ENCODE measurements at places on chromosomes 16 and 17.

GRCh38 chr16:78461496-78462287 lies 362.2 kb downstream of the WWOX start:
- no peak for DNase-seq

DNA sequence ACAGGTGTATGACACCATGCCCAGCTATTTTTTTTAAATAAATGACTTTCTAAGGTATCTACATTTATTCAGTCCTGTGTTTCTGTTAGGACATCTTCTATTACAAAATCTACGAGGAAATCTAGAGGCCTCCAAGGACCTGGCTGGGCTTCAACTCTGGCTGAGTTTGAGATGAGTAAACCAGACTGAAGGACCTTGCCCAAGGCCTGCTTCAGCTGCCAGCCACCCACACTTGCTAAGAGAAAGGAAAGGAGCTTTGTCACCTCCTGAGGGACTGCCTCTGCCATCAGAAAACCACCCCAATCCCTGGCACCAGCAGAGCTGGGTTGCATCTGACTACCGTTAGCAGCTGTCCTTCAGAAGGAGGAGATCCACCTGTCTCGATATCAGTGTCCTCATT lies 1.3 kb upstream of the MYO1D start:
- DNase-seq, result no peak

DNA sequence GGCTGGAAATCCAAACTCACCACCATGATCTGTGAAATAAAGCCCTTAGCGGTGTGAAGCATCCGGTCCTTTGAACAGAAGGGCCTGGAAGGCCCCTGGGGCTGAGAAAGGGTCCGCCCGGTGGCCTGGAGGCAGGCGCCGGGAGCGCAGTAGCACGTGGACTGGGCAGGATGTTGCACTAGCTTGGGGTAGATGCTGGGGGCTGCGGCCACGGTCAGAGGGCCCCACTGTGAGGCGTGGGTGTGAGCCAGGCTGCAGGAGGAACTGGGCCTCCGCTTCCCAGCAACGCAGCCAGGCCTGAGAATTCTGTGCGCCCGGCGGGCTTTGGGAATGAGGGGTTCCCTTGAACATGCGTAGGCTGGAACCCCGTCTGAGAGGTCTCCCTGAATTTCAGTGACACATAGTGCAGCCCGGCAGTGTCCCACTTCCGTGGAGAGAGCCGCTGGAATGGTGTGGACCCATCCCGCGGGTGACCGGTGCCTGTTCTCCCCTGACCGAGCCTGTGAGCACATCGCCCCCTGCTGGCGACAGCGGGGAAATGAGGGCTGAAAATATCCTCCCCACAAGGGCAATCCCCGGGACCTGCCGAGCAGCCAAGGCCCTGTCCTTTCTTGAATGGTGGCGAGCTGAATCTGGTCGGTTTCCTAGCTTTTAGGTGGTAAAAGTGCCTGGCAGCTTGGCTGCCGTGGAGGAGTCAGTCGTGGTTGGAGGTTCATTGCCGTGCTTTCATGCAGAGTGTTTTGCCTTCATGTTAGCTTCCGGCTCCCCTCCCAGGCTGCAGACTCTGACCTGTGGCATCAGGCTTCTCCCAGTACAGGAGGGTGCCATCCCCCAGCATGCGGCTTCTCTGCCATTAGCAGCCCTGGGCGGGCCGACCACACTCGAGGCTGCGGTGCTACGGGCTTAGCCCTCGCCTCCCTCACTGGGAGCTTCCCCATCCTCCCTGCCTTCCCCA lies 43.8 kb downstream of the DNAJA2 start:
- peak; percentile 25 for DNase-seq

- no peak for DNase-seq
These were observed 2.1 kb upstream of the GPS2 start for GRCh38 chr17:7317161-7317803.

DNA sequence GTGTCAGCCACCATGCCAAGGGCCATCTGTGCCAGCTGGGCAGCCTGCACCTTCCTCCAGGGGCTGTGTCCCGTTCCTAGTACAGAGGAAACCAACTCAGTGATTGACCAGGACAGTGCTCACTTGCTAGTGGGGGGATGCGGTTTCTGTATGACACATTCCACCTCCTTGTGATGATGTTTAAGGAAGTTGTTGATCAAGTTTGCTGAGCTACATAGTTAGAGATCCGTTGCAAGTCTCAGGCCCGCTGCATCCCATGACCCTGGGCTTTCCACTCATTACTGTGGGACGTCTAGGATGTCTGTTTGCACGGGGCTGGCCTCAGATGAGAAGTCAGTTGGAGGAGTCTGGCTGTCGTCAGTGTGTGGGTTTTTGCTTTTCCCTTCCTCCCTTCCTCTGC lies 33.6 kb downstream of the RNF213 start:
- DNase-seq, result no peak

- no peak for DNase-seq
These were observed 16.2 kb downstream of the DNASE1 start for GRCh38 chr16:3670711-3671110.

DNA sequence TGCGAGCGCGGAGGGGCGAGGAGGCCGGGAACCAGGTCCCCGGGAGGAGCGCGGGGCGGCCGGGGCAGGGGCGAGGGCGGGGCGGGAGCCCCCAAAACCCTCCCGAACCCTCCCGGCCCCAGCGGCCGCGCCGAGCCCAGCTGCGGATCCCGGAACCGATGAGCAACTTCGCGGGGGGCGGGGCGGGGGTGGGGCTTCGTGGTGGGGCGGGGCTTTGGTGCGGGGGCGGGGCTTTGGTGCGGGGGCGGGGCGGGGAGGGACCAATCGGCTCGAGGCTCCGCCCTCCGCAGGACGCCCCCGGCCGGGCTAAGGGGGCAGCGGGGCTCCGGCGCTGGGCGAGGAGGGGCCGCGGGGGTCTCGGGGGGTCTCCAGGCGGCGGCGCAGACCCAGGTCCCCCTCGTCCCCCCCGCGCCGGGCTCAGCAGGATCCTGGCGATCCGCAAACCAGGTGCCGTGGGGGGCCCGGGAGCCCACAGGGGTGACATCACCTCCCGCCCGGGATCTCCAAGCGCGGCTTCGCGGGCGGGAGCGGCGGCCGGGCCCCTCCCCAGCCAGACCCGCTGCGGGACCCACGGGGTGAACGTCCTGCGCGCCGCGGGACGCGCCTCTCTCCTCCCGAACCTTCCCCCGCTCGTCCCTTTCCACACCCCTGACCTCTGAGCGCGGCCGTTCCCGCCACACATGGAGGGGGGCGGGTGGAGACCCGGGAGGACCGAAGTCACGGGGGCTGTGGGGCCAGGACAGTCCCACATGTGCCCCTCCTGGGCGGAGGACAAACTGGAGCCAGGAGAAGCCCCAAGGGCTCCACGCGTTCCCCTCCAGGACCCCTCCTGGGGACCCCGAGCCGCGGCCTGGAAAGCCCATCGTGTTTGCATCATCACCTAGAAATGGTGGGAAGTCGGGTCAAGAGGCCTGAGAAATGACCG lies at the start of gene ABR:
Gene ABR, minus strand, starts transcription at position 164 of the 925 bp plus-strand sequence. CDS start 254 bp downstream, outside the sequence.
- DNase-seq, result no peak

DNA sequence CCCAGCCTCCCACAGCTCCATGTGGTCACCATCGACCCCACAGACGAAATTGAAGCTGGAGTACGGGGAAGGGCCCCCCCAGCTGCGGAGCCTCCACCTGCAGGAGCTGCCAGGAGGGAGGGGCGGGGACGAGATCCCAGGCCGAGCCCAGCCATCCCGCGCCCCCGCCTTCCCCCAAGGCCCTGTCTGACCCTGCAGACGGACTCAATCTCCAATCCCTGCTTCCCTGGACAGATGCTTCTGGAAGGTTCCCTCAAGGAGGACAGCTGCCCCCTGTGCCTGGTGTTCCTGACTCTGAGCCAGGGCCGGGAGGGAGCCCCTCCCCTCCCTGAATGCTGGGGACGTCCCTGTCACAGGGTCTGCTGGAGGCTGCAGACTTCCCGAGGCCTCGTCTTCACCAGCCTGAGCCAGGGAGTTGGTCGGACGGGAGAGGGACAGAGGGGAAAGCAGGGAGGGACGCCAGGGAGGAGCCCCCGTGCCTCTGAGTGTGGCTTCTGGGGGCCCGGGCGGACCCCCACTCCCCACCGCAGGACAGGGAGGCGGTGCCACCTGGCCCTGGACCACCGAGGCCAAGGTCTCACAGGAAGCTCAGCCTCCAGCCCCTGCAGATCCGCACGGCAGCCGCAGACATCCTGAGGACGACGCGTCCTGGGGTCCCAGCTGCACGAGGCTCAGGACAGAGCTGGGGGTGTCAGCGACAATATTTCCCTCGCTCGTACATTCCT lies 21.3 kb upstream of the C1QTNF8 start:
- no peak for DNase-seq

DNA sequence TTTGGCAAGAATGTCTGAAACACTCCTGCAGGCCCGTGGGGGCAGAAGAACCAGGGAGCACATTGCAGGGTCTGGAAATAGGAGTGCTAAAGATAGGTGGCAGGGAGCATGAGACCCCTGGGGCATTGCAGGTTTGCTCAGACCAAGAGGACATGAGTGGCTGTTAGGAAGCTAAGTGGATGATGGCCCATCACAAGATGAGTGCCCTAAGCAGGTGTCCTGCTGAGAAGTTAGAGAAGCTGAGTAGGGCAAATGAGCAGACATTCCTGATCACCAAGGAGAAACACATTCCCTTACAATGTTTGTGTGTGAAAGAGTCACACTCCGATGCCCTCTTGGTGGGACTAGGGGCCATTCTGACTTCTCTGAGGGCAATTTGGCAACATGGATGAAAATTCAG lies 9.9 kb downstream of the MLYCD start:
- DNase-seq, result no peak

DNA sequence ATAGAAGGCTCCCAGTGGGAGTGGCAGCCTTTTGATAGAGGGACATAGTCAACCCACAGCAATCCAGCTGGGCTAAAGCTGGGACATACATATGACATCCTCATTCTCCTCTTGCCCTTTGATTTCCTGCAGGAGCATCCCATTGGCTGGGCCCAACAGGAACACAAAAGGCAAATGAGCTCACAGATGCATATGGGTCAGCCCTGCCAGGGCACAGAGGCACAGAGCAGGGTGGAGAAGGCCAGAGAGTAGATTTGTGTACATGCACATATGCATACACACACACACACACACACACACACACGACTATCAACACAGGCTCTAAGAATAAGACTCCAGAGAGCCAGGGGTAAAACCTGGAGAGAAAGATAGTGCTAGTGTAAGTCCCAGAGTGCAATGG lies 58.6 kb downstream of the MMD start:
- DNase-seq, result no peak

DNA sequence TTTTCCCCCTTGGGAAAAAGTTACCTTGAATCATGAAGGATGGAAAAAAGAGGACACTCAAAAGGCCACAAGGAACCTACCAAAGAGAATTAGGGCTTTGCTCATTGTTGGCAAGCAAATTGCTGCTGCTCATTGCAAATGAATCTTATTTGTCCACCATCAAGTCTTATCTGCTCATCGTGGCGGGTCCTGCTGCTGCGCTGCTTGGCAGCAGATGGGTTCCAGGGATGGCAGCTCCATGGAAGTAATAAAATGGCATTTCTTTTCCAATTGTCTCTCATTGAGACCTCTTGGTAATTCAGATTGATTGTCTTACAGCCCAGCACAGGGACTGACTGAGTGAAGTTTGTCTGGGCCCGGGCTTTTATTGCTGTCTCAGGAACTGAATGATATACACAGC lies 118.7 kb downstream of the MRM1 start:
- DNase-seq, result no peak

GRCh38 chr16:2422123-2422867 lies 7.0 kb upstream of the CCNF start:
- no peak for DNase-seq

DNA sequence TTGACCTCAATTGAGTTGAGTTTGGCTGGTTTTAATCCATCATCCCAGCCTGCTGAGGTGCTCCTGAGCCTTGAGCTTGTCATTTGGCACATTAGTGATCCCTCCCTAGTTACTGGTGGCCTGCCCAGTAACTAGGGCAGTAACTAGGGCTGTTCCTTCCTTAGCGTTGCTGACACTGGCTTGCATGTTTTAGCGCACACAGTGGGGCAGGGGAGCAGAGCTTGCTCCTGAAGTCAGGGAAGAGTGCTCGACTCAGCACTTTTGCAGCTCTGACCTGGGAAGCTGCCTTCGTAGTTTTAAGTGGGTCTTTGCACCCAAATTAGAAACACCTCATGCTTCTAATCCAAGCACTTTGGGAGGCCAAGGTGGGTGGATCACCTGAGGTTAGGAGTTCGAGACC lies 15.7 kb downstream of the CCDC42 start:
- DNase-seq, result no peak

DNA sequence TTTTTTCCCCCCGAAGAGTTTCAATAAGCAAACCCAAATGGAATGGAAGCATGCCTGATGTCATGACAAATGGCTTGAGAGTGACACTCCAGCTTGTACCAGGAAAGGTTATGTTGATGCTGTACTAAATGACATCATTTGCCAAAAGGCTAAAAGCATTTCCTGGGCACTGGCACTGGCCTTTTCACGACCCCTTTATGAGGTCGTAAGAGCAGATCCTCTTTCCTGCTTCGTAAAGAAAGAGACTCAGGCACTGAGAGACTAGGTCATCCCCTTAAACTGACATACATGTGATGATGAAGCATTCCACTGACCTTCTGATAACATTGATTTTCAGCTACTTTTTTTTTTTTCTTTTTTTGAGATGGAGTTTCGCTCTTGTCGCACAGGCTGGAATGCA lies 30.5 kb downstream of the CEP295NL start:
- DNase-seq, result no peak

DNA sequence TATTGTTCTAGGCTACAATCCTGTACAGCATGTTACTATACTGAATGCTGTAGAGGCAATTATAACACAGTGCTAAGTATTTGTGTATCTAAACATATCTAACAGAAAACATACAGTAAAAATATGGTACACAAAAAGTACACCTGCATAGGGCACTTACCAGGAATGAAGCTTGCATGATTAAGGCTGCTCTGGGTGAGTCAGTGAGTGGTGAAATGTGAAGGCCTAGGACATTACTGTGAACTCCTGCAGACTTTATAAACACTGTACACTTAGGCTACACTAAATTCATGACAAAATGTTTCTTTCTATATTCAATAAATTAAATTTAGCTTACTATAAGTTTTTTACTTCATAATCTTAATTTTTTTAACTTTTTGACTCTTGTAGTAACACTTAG lies 37.1 kb downstream of the AMFR start:
- DNase-seq, result no peak

- no peak for DNase-seq
These were observed 201.8 kb downstream of the RPTOR start for GRCh38 chr17:80746262-80746935.

- no peak for DNase-seq
These were observed 19.5 kb downstream of the GRIN2C start for GRCh38 chr17:74839990-74840852.

Data from stimulated activated CD8-positive, alpha-beta memory T cell treated with anti-CD3 and anti-CD28 coated beads, Interleukin-15, amount 100 ng/mL, for 1 hour (primary cell).